ENCODE measurements at places on chromosomes 11 and 22.

DNA sequence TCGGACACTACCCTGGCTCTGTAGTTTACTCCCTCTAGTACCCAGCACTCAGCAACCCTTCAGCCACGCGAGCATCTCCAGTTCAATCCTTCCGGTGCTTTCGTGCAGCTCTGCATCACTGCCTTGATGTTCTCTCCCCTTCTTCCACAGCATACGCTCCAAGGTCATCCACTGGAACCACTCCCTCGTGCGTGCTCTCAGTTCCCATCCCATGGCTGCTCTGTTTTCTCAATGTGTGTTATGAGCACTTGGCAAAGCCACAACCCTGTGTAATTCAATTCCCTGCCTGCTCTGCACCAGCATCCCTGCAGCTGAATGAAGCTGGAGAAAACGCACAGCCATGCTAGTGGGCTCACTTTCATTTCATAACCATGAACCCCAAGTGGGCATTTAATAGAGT lies 38.5 kb upstream of the NFRKB start:
- no peak for DNase-seq

- DNase-seq, result no peak
Observed at GRCh38 chr11:74687237-74688023, 43.8 kb downstream of the CHRDL2 start.

- DNase-seq, result no peak
Observed at GRCh38 chr11:128686745-128687177, 7.1 kb upstream of the FLI1 start.

DNA sequence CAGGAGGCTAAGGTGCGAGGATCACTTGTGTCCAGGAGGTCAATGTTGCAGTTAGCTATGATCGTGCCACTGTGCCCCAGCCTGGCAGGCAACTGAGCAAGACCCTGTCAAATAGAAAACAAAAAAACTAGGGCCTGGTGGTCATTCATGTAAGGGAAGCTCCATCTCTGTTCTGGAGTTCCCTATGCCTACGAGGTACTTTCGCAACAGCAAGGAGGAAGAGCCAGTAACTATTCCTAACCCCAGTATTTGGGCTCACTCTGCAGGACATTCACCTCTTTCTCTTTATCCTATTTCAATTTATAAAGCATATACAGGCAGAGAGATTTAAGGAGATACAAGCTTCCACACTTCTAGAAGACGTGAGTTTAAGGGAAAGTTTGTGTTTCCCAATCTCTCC lies 46.6 kb downstream of the RDX start:
- no peak for DNase-seq

DNA sequence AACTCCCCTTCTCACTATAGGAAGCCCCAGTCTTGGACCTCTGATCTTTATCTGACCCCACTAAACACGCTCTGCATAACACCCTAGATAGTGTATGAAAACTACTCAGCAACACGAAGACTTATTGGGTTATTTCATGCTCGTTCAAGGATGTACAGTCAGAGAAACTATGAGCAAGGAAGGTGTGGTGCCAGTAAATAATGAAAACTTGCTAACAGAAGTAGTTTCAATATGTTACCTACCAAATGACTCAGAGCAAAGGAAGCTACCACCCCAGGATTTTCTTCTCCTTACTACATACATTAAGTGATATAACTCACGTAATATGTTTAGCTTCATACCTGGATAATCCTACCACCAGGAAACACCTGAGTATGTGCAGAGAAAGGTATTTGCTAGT lies 25.9 kb upstream of the LYVE1 start:
- DNase-seq, result no peak

DNA sequence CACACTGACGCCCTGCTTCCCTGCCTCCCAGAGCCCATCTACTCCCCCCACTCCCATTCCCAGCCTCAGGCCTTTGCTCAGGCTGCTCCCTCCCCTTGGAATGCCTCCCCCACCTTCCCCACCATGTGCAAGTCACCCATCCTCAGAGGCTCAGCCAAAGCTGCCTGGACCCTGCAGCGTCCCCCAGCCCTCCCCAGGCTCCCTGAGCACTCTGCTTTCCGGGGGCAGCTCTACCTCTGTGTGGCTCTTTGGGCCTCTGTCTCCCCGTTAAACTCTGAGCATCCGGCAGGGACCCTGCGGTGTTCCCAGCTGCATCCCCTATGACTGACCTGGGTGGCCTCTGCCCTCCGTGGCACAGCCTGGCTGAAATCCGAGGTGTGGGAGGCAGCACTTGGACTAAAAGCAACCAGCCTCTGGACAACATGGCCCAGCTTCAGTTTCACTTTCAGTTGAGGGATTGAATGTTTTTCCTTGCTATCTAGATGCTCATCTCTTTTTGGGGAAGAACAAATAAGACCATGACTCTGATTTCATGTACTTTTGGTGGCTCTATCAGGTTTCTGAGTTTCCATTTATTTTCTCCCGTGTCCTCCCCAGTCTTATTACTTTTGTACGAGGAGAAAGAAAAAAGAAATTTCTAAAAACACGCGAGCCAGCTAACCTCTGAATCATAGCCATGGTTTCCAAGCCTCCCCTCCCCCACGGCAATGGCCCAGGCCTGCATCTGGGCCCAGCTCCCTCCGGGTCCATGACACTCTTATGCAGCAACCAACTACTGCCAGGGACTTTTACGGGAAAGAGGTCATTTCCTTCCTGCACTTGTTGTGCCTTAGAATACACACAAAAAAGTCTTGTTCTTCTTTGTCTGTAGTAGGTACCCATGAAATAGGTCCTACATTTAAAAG lies 3.8 kb downstream of the APOL3 start:
- DNase-seq, result peak; percentile 51

DNA sequence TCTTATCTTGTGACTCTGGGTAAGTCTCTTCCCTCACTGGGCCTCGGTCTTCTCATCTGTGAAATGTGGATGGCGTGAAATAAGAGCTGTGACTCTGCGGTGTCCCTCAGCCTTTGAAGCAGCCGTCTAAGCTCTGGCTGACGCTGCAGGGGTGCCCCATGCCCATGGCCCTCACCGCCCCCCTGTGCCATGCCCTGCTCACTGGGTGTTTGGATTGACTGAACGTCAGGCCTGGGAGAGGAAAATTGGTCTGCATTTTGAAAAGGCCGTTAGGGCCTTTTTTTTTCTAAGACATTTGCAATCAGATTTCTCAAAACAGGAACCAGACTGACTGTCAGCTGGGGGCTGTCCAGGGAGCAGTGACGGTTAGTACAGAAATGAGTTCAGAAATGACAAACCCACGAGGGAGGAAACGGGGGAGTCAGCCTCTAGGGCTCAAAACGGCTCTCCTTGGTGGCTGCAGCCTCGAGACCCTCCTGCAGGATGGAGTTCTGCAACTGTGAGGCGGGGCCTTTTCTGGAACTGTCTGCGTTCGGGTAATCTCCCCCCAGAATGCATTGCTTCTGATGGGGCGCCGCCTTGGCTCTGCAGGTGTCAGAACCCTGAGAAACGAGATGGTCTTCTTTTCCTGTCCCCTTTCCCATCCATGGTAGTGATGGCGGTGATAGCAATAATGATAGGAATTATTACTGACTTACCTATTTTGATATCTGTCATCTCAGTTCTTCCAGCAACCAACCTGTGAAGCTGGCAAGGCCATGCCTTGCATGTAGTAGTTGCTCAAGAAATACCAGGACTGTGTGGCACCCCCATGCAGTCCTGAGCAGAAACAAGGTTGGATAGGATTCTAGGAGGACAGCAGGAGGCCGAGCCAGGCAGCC lies 2.0 kb downstream of the GRK2 start:
- no peak for DNase-seq

- no peak for DNase-seq
Observed at GRCh38 chr11:128667873-128668272, 26.0 kb upstream of the FLI1 start.
